T-helper 9 cell (primary cell): ENCODE measurements at places on chromosomes 7 and 10.

- no peak for DNase-seq
Observed at GRCh38 chr7:130087364-130087763, 17.0 kb downstream of the KLHDC10 start.

DNA sequence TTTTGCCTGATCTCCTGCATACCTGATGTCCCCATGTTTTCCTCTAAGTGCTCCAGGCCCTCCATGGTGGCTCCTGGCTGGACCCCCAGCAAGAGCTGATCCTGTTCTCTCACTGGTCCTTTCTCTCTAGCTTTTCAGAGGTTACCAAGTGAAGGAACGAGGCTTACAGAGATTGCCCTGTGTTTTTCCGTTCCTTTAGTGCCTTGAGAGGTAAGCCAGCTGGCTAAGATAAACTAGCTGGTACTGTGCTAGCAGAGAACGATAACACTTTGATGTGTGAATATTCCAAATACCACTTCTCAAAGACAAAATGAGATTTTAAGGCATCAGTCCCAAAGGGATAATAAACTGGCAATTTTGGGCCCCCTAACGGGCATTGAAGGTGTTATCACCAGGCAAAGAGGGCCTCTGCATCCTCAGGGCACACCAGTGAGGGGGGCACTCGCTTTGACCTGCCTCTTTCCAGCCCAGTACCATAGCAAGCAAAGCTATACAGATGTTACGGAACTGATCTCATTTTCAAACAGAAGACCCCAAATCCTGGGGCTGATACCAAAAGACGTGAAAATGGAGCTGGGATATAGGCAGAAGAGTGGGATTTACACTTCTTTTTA, 8.4 kb upstream of the CCNY start:
- no peak for DNase-seq

- DNase-seq, result no peak
Observed at GRCh38 chr7:104960741-104961448, 53.1 kb upstream of the KMT2E start.

GRCh38 chr10:93941606-93942005, 47.8 kb downstream of the SLC35G1 start:
- DNase-seq, result no peak

DNA sequence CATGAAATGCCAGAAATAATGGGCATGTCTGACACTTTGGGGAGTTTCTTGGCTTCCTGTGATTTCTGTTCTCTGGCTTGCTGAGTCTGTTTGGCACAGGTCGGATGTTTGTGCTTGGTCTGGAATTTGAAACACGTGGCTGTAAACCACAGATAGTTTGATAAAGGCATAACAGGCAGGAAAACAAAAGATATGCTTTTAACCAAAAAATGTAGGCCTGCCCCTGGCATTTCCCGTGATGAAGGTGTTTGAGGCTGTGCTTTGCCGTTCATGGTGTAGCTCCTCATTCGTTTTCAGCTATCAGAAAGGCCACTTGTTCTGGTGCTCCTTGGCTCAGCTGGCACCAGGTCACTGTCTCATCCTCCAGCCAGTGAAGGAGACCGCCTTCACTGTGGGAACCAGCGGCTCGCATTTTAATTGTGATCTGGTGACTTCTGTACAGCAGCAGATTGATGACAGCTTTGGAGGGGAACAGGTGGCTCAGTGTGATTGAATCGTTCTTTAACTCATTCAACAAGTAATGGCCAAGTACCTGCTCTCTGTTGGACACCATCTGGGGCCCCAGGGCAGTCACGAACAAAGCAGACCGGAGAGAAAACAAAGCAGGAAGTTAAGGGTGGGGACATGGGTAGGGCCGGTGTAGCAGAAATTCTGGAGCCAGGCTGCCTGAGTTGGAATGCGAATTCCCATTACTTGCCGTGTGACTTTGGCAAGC, 111.5 kb downstream of the CCNY start:
- DNase-seq, result peak; percentile 15
